ENCODE measurements at places on chromosomes 5 and 9.

DNA sequence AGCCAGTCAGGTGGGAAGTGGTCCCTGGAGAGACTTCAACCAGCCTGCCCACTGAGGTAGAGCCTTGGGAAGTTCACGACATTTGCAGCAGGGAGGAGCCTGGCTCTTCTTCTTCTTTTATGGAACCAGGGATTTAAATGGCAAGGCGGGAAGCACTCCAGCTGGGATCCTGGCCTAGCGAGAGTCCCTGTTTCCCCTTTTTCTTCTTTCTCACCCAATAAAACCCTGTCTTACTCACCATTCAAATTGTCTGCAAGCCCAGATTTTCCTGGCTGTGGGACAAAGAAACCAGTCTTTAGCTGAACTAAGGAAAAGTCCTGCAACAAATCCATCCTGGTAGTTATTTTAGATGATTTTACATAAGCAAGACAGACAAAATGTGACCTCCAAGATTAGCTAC lies 503.7 kb downstream of the CDH10 start:
- no peak for DNase-seq

DNA sequence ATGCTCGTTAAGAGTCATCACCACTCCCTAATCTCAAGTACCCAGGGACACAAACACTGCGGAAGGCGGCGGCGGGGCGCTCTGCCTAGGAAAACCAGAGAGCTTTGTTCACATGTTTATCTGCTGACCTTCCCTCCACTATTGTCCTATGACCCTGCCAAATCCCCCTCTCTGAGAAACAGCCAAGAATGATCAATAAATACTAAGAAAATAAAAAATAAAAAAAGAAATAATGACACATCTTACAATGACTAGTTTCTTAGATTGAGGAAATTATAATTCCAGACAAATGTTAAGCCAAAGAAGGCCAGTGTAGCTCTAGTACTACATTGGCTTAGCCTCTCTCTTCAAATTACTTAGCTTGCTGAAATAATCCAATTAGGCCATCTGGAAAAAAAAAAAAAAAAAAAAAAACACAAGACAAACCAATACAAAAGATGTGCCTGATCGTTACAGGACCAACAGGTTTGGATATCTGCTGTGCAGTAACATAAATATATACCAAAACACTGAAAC lies 58.0 kb downstream of the ANXA2R start:
- DNase-seq = no peak

- no peak for DNase-seq
Observed at GRCh38 chr5:51566953-51567352, 183.7 kb downstream of the ISL1 start.

- DNase-seq = no peak
Observed at GRCh38 chr5:41983284-41983683, 58.2 kb downstream of the FBXO4 start.

DNA sequence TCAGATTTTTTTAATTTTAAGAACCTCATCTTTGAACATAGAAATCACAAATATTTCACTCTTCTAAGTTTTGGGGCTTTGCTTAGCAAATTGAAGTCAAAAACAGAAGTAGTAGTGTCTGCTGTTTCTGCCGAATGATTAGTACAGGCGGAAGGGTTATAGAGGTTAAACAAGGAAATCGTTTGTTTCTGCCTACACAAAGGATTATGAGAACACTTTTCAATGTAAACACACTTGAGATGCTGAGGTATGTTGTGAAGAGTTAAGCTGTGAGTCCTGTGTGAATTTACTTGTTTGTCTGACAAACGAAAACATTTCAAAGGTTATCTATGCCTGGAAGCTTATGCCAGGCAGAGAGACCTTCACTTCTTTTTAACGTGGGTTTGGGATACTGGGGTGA lies 224.8 kb downstream of the CETN3 start:
- DNase-seq = no peak

DNA sequence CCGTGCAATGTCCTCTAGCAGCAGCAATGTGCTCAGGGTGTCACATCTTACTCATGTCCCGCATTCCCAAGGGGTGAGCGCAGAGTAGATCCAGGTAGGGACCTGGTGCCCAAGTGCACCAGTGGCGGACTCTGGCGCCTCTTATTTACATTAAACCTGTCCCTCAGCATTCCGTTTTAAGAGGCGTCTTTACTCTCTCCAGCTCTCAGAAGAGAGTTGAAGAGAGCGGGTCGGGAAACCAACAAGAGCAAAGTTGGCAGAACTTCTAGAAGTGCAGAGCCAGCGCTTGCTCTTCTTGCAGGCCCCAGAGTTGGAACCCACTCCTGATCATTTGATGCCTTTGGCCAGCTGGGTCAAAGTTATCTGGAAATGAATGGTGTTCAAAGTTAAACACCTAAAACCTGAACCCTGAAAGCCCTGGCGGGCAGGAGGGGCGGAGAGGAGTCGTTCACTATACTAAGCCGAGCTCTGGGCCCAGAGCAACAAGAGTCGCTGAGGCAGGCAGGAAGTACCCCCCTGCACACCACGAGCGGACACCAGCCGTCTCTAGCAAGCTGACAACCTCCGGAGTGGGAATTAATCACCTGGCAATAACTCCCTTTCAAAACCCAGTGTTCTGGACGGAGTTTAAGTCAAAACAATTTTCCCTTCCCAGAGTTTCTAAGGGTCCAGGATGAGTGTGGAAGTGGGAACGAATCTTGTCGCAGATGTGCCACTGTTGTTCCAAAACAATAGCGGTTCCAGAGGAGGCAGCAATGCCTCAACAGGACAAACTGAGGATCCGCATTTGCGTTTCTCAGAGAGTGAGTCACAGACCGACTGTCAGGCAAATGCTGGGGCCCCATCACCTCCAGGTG lies 122.8 kb downstream of the TMEM161B start:
- DNase-seq = no peak

DNA sequence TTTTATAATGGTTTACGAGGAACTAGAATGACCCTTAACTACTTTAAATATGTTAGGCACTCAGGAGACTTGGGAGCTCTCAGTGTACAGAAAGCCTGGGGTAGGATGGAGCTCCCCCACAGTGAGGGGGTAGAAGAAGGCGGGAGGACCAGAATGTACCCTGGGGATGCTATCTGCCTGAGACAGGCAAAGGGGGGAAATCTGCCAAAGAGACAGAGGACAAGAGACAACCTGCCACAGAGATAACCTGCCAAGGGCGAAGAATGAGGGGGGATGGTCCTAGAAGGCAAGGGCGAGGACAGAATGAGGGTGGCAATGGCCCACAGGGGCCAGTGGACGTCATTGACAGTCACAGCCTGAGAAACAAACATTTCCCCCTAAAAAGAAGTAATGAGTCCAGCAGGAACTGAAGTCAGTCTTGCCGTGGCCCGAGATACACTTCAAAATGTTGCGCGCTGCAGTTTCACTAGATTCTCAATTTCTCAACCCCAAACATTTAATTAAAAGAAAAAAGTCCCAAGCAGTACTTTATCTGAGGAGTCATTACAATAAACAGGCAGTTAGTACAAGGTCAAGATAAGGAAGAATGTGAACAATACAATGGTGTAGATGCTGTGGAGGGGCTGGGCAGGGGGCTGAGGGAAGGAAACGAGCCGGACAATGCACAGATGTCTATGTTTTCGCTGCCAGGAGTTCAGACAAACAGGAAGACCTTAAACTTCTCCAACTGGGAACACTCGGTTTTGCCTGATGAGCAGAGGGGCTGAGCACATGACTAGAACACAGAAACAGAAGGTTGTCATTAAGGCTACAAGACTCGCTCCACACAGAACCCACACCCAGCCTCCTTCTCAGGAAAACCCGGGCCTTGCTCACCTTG lies 125.0 kb downstream of the LHFPL2 start:
- no peak for DNase-seq

DNA sequence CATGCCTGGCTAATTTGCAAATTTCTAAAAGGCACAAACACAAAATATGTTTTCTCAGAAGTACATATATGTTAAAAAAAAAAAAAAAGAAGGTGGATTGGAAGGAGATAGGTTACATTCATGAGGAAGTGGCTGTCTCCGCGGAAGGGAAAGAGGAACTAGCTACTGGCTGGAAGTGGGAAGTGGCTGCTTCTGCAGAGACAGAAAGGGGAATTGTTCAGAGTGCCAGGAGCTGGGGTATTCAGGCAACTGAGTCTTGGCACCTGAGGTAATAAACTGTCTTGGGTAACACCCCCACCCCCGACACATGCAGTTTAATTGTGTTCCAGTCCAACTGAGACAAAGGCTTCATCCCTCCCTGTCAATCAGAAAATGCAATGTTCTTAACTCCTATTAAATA lies 45.6 kb downstream of the S1PR3 start:
- DNase-seq = no peak

- DNase-seq = no peak
Observed at GRCh38 chr5:96516631-96517071, 83.6 kb upstream of the PCSK1 start.

DNA sequence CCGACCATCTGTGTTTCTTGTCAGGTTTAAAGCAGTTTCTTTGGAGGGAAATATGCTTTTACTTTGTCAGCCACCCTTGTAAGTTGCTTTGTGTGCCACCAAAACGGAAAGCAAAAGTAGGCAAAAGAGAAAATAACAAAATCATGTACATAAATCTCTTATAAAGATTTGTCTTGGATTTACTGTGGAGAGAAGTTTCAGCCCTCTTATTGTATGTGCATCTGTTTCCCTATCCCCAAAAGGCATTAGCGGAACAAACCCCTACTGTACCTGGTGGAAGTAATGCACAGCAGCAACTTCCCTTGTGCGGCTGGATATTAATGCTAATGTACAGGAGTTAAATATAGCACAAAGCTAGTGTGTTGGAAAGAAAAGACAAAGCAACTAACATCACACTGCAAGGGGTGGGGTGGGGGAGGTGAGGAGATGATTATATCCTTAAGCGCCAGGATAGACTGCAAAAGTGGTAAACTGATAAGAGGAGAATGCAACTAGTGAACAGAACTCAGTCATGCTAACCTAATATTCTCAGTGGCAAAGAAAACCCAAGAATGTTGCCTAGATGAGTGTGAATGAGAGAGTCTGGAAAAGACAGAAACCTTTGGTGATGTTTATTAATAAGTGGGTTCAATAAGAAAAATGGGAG lies 396.5 kb upstream of the MEF2C start:
- no peak for DNase-seq

DNA sequence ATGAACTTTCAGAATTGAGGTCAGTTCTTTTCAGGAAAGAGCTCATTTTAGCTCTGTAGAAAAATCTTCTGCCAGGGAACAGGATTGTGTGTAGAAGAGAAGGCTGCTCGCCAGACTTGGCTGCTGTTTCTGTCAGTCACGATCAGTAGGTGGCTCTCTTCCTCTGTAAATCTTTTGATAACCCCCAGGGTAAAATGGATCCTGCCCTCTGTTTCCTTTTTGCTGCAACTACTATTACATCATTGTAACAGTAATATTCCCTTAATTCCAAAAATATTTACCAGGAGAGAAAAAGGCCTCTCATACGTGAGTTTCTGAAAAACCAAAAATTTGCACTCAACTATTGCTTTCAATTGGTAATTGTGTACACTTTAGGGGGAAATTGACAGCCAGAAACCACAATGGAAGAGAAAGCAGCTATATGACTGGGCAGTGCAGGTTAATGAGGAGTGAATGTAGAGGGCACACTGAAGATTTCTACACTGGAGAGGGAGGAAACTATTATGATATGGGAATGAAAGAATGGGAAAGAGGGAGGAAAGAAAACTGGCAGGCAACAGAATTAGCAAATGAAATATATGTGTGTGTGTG lies 12.3 kb downstream of the IFNA21 start:
- no peak for DNase-seq

- no peak for DNase-seq
Observed at GRCh38 chr5:145792840-145793239, 42.3 kb downstream of the PRELID2 start.

DNA sequence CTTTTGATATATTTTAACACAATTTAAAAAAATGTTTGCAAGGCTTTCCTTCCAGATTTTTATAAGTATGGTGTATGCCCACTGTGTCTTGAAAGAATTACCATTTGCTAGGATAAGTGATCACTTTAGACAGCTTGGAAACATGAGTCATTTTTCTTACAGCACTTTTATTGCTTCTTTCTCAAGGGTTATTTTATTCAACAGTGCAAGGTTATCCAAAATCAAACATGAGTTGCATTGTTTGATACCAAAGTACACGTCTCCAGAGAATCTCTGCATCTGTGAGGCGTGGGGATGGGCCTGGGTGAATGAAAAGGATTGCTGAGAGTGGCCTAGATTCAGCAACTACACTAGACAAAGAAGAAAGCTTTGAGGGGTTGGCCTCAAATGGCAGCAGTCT lies 329.6 kb downstream of the ADAMTS6 start:
- DNase-seq = no peak

- DNase-seq = no peak
Observed at GRCh38 chr9:69917743-69918142, 97.1 kb downstream of the CFAP95 start.

DNA sequence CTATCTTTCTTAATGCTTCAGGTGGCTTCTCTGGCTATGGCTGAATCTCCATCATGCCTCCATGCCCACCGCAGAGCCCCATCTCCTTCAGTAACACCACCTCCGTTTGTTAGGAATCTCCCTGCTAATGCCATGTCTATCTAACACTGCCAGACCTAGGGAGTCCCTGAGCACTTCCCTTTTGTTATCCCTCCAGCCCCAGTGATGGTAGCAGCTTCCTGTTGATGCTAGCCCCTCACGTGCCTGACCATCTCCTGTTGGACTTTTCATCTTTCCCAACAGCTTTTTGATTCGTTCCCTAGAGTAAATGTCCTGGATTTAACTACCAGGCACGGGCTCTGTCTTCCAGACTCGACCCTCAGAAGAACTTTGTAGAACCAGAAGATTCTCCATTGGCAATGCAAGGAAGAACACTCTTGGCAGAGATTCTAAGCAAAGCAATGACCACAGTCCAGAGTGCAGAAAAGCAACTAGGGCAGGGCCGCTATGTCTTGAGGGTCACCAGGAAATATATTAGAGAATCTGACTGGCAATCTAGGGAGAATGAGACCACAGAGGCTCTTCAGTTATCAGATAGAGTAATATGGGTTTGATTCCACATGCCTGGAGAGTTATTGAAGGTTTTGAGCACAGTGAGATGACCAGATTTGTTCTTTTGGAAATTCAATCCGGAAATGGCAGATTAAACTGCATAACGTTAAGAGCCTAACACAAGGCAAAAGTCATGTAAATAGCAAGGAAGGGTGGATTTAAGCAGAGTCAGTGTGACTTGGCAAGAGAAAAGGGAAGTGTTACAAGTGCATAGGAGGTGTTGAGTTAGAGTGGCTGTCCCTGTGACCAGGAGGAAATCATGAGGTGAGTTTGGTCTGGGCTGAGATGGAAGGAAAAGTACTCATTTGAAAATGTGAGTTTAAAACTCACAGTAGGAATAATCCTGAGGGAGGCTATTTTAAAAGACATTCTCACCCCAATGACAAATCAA lies 555.2 kb downstream of the ACTL7B start:
- DNase-seq = no peak

GRCh38 chr5:96088706-96089498 lies 127.3 kb upstream of the ELL2 start:
- DNase-seq = no peak

- no peak for DNase-seq
Observed at GRCh38 chr9:14389657-14390056, 75.7 kb upstream of the NFIB start.

- DNase-seq = no peak
Observed at GRCh38 chr5:65926893-65927292, 518 bp downstream of the ERBIN start.

GRCh38 chr9:110971234-110971633 lies 67.0 kb downstream of the LPAR1 start:
- no peak for DNase-seq

- DNase-seq = no peak
Observed at GRCh38 chr9:91817493-91818224, 132.4 kb downstream of the ROR2 start.
